Brain (organoid and tissue), 16 donors: ENCODE measurements at places on chromosomes 2 and 18.
A peak's percentile ranks its signal among the peaks of the same experiment; 100 is the strongest.

GRCh38 chr2:23691565-23691964 lies 235.4 kb downstream of the ATAD2B start:
- no peak for DNase-seq

DNA sequence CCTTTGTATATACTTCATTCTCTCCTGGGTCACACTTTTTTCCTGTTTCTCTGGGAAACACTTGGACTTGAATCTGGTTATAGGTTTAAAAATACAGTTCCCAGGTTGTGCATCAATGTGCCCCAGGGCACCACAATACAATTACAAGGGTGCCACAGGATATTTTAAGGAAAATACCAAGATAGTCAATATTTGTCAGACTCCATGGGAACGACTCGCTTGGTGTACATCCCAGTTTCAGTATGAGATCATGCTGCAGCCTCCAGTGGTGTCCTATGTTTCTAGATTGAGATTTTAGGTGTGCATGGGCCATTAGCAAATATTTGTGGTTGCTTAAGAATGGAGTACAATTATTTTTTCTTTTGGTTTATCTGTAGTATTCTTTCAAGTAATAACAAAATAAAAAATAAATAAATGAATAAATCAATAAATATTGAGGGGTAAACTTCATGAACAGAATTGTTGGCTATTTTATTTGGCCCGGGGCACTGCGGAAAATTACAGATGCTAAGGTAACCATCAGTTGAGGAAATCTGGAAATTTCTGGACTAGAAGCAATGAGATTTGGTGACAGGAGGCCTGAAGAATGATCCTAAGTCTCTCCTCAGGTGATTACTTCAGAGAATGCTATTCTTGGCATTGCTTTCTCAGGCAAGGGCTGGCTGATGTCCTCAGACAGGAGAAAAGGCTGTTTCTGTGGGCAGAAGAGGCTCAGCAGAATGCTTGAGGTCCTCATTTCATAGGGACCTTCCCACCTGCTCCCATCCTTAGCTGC lies 649.3 kb upstream of the SOX11 start:
- no peak for DNase-seq

GRCh38 chr2:149737896-149738295 lies 150.3 kb upstream of the MMADHC start:
- DNase-seq: no peak

GRCh38 chr2:222733846-222734702 lies 62.6 kb downstream of the MOGAT1 start:
- peak; percentile 42 for DNase-seq

DNA sequence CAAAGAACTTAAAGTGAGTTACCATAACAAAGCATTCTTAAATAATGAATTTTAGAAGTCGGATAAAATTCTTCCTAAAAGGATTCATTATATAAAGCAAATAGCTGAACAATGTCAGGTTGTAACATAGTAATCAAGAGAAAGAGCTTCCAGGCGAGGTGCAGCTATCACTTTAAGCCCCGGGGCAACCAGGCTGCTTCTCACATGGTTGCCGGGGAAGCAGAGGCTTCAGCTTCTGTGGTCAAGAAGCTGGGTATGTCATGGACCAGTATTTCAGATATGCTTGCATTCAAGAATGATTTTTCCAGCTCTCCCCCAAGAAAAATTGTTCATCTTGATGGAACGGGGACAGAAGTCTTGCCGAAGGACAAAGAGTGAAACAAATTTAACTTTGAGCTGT lies 23.6 kb upstream of the KYNU start:
- DNase-seq: no peak

DNA sequence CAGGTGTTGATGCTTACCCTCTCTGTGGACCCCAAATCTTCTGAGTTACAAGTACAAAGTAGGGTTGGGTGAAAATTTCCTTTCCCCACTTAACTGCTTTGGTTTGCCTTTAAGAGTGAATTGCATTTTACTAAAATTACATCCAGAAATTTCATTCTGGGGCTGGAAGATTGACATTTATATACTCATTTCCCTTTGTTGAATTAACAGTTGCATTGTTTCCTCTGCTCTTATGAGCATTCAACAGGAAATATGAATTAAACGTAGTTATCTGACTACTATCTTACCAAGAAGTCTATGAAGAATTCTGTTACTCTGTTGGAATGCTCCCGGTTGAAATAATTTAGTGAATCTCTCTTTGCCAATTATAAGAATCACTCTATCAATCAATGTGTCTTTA lies 1231.1 kb upstream of the NXPH2 start:
- DNase-seq: no peak

DNA sequence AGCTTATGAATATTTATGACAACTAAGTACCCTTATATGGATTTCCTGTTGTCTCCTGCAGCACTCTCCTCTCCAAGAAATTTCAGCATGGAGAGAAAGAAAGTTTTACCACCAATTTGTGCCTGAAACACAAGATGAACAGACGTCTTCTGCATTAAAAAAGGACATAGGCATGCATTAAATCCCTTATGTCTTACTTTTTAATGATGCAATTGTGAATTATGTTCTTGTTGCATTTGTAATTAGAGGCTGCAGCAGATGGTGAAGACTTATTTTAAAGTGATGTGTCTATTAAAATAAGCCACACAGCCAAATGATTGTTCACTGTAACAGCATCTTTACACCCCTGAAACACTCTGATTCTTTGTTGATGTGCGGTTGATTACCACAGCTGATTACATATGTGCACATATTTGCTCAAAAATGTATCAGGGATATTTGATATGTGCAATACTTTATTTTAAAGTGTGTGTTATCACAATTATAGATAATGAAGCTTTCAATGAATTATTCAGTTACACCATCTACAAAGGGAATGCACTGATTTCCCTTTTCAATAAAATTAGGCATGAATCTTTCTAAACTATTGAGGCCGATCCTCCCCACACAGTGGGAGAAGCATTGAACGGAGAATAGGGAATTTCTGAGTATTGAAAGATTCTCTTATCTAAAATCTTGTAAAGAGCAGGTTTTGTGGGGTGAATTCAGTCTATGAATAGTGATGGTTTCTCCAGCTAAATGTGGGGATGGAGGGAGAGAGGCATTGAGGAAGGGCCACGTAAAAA lies 585.1 kb downstream of the SLC4A3 start:
- DNase-seq: peak; percentile 84

DNA sequence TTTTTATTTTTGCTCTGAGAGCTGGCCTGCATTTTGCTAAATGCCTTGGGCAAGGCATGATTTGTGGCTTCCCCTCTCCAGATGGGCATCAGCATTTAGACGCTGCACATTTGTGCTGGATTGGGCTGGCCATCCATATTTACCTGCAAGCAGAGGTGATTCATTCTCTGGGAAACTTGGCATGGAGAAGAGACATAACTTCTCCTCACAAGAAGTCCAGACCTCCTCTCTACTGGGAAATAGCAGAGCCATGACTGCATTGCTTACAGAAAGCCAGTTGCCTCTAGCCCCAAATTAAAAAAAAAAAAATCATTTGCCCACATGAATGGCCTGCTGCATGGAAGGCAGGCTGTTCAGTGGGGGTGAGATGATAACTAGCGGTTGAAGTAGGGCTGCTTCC lies 120.1 kb downstream of the ACTR3 start:
- no peak for DNase-seq

DNA sequence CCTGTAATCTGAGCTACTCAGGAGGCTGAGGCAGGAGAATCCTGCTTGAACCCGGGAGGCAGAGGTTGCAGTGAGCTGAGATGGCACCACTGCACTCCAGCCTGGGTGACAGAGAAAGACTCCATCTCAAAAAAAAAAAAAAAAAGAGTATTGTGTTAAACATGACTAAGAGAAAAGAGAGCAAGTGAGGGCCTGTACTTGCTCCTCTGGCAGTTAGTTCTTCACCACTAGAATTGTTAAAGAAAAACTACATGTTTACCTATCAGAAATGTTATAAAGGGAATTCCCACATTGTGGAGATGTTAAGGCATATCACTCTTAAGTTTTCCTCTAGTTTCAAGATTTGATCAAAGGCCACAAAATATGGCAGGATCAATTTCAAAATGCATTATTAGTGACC lies 75.4 kb upstream of the LRATD1 start:
- DNase-seq: no peak
